ENCODE measurements at places on chromosomes 4 and X. TPM values are rescaled to one million over a fixed set of nuclear protein-coding genes. Genes with fewer than 3 reads are reported as not detected.

The VSIG4 gene
- total RNA-seq = 22.6 TPM

The CDKL2 gene
- 59.4 TPM for total RNA-seq

The WDR17 gene
- 80.5 TPM for total RNA-seq

The DCX gene
- total RNA-seq = 389 TPM

The GPR78 gene
- total RNA-seq = not detected

The PAGE5 gene
- total RNA-seq = not detected

The DNAAF6 gene
- not detected for total RNA-seq
